Choroid plexus epithelial cell (primary cell): ENCODE measurements at places on chromosomes 2 and 18.

- no peak for DNase-seq
Measured at GRCh38 chr2:47735136-47735869, 47.6 kb upstream of the MSH6 start.

GRCh38 chr2:151670846-151671597 lies 63.3 kb downstream of the NEB start:
- no peak for DNase-seq

DNA sequence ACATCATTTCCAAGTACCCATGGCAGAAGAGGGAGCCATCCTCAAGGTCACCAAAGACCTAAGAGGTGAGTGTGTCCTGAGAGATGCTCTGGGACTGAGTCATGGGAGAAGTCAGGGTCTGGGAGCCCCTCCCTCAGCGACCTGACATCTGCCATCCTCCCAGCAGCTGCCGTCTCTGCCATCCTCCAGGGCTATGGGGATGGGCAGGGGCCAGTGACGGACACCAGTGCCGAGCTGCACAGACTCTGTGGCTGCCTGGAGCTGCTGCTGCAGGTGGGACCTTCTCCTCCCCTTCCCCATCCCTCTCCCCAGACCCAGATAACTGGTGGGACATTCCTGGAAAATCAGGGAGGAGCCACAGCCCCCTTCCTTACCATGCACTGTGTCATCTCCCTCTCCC lies 1.5 kb downstream of the RUFY4 start:
- no peak for DNase-seq

DNA sequence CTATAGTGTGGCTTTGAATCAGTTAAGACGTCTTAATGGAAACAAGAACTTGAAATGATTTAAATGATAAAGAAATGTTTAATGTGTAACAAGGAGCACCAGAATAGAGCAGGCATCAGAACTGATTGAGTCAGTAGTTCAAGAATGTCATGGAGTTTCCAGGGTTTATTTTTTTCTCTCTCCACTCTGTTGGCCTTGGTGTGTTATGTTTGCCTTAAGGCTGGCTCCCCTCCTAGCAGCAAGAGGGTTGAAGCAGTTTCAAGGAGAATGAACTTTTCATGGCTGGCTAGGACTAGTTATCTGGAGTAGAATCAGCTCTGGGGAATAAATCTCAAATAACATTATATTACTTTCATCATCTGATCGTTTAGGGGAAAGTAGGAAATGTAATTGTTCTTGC lies 13.4 kb upstream of the GLS start:
- peak; percentile 68 for DNase-seq

DNA sequence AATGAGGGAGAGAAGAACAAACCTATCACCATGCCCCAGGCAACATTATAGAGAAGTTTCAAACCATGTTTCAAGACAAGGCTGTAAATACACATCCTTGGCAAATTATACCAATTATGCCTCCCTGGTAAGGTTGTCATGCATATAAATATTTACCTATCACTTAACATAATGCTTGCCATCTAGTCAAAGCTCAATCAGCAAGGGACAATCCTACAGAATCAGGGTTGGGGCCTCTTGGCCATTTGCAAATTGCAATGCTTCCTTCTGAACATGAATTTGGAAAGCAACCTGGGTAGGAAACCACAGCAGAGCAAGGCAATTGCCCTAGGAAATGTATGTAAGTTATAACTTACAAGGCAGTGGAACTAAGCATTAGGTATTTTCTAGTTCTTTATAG lies 907.2 kb upstream of the CDH2 start:
- no peak for DNase-seq

DNA sequence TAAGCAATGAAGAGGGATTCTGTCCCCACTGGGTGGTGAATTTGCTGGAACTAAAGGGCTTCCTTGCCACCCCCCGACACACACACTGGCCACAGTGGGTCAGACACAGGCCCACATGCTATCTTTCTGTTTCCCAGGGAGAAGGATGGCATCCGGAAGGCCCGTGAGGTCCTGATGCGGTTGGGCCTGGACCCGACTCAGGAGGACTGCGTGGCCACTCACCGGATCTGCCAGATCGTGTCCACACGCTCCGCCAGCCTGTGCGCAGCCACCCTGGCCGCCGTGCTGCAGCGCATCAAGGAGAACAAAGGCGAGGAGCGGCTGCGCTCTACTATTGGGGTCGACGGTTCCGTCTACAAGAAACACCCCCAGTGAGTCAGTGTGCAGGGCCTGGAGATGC lies 44.6 kb downstream of the HK2 start:
- DNase-seq = no peak

GRCh38 chr2:28414583-28414982 lies 21.9 kb downstream of the FOSL2 start:
- peak; percentile 44 for DNase-seq
